PC-9 (cell line): ENCODE measurements at places on chromosomes 11 and 22. TPM values are rescaled to one million over a fixed set of nuclear protein-coding genes. Genes with fewer than 3 reads are reported as not detected.

GRCh38 chr11:58330861-58331260, 28.0 kb downstream of the OR5B17 start:
- H3K36me3 ChIP-seq: no peaks in the 10 kb centered on the region
- H3K27me3 ChIP-seq: no peaks in the 10 kb centered on the region
- H3K4me3 ChIP-seq: no peak overlapping the region

GRCh38 chr11:78857688-78858087, 283.0 kb upstream of the NARS2 start:
- H3K4me3 ChIP-seq: no peak overlapping the region
- H3K27ac ChIP-seq: no peak overlapping the region
- H3K27me3 ChIP-seq: peaks cover 28% of the 10 kb centered on the region
- no peaks in the 10 kb centered on the region for H3K4me1 ChIP-seq
- no peaks in the 10 kb centered on the region for H3K36me3 ChIP-seq
- no peak for DNase-seq

- H3K4me1 ChIP-seq: peaks cover 7% of the 10 kb centered on the region
- H3K27ac ChIP-seq: 0 out of 2 replicates have a peak overlapping the region, but pooled peaks have one; percentile 10
- H3K4me3 ChIP-seq: no peak overlapping the region
Measured at GRCh38 chr22:40487663-40488249, 117.4 kb downstream of the SGSM3 start.

DNA sequence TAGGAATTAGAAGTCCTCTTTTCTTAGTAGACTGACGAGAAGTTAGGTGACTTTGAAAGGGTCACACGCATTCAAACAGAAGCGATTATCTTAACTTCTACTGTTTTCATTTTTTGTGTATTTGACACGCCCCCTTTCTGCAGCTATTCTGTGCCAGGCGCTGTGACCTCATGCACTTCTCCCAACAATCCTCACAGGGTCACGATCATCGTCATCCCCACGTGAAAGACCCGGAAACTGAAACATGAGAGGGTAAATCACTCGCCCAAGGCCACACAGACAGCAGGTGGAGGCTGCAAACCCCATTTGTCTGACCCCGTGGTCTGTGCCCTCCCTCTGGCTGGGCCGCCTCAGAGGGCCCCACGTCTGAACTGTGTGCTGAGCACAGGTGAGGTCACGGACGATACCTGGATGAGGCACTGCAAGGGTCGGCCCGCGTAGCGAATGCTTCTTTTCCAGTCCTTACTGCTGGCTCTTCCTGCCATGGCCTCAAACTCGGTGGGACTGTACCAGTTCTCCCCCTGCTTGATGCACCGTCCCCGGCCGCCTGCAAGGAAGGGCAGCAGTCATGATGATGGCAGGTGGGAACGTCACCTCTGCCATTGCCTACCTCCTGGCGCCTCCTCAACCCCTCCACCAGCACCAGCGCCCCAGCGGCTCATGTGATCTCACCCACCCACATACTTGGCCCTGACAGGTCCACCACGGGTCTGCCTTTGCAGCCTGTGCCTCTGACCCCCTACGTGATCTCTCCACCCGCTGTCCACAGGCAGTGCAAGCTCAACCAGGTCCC, 8.4 kb downstream of the DEAF1 start:
- H3K4me3 ChIP-seq: no peak overlapping the region
- no peaks in the 10 kb centered on the region for H3K36me3 ChIP-seq
- no peaks in the 10 kb centered on the region for H3K27me3 ChIP-seq
- no peaks in the 10 kb centered on the region for H3K4me1 ChIP-seq
- no peak for DNase-seq

DNA sequence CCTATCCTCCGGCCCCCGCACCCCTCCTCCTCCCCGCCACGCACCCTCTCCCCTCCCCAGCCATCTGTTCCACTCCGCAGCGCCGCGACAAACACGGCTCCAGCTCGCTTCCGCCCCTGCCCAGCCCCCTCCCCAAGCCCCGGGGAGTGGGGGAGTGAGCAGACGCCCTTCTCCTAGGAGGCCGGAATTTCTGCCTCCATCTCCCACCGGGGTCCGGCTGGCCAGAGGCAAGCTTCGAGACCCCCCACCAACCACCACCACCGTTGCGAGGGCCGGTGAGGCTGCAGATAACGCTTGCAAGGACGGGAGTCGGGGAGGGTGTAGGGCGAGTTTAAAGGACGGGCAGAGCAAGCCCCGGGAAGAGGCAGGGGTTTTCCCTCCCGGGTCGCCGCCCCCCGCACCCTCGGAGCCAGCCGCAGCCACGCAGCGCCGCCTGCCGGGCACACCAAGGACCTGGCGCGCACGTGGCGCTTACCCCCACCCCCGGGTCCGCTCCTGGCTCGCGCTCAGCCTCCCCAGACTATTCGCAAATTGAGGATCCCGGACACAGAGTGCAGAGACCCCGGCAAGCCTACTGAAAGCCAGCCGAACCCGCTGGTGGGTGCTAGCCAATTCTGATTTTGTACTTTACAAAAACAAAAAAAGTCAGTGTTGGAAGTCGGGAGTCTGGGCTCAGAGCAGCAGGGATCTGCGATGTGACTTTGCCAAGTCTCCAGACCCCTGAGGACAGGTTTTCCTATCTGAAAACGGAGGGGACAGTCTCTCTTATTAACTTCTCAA, 22.6 kb downstream of the RTN4RL2 start:
- peak overlapping the region; percentile 15; the same call in 1 of the 2 replicates for H3K4me3 ChIP-seq
- H3K27ac ChIP-seq: no peak overlapping the region
- no peaks in the 10 kb centered on the region for H3K4me1 ChIP-seq
- H3K36me3 ChIP-seq: no peaks in the 10 kb centered on the region

DNA sequence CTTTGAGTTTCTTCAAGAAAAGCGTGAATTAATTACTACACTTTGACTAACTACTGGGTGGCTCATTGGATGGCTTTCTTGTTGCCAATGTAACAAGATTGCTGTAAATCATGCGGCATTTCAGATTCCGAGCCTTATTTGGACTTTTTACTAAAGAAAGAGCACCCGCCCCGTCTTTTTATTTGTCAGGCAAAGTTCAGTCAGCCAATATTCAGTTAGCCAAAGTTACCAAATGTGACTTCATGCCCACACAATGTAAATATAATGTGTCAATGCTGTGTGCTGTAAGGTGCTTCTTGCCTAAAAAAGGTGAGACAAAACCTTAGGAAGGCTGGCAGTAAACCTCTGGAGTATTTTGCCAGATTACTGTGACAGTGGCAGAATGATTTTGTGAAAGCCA, 14.8 kb downstream of the FLI1 start:
- no peak for DNase-seq
- H3K36me3 ChIP-seq: no peaks in the 10 kb centered on the region
- H3K27me3 ChIP-seq: peaks cover 3% of the 10 kb centered on the region; the same call in 1 of the 2 replicates
- H3K27ac ChIP-seq: no peak overlapping the region
- no peaks in the 10 kb centered on the region for H3K4me1 ChIP-seq
- no peak overlapping the region for H3K4me3 ChIP-seq

GRCh38 chr11:43367382-43368178, 8.9 kb downstream of the TTC17 start:
- H3K27me3 ChIP-seq: no peaks in the 10 kb centered on the region
- 0 out of 2 replicates have a peak, but pooled peaks cover 10% of the 10 kb centered on the region for H3K36me3 ChIP-seq

GRCh38 chr11:35163209-35163608, 24.2 kb downstream of the CD44 start:
- DNase-seq: peak; percentile 35
- peaks cover 84% of the 10 kb centered on the region for H3K36me3 ChIP-seq
- peak overlapping the region; percentile 94 for H3K27ac ChIP-seq
- H3K27me3 ChIP-seq: no peaks in the 10 kb centered on the region

GRCh38 chr11:17528181-17528691, 16.0 kb downstream of the USH1C start:
- peaks cover 85% of the 10 kb centered on the region for H3K27me3 ChIP-seq
- H3K36me3 ChIP-seq: no peaks in the 10 kb centered on the region
- no peak overlapping the region for H3K4me3 ChIP-seq
- DNase-seq: peak; percentile 51

DNA sequence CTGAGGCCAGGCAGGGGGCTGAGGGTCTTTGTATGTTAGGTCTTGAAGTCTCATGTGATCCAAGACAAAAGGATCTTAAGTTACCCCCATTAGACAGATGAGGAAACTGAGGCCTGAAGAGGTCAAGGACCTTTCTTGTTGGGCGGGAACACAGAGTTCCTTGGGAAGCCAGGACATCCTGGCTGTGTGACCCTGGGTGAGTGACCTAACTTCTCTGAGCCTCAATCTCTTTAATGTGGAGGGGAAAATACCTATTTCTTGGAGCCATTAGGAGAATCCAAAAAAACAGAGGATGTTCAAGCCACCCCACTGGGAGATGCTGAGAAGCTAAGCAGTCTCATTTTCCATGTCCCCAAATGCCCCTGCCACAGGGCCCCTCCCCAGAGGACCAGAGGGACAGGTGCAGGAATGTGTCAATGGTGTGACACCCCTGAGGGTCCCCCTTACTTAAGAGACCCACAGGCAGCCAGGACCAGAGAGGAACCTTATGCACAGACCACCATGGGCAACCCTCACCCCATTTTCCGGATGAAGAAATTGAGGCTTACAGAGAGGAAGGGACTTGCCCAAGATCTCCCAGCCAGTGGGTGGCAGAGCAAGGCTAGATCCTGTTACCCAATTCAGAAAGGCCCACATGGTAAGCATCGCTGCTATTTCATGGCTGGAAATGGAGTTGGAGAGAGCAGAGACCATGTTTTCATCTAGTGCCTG, 8.0 kb downstream of the RAC2 start:
- no peak for DNase-seq
- H3K36me3 ChIP-seq: no peaks in the 10 kb centered on the region
- H3K4me3 ChIP-seq: no peak overlapping the region
- H3K27me3 ChIP-seq: no peaks in the 10 kb centered on the region
- 0 out of 2 replicates have a peak, but pooled peaks cover under 1% of the 10 kb centered on the region for H3K4me1 ChIP-seq

DNA sequence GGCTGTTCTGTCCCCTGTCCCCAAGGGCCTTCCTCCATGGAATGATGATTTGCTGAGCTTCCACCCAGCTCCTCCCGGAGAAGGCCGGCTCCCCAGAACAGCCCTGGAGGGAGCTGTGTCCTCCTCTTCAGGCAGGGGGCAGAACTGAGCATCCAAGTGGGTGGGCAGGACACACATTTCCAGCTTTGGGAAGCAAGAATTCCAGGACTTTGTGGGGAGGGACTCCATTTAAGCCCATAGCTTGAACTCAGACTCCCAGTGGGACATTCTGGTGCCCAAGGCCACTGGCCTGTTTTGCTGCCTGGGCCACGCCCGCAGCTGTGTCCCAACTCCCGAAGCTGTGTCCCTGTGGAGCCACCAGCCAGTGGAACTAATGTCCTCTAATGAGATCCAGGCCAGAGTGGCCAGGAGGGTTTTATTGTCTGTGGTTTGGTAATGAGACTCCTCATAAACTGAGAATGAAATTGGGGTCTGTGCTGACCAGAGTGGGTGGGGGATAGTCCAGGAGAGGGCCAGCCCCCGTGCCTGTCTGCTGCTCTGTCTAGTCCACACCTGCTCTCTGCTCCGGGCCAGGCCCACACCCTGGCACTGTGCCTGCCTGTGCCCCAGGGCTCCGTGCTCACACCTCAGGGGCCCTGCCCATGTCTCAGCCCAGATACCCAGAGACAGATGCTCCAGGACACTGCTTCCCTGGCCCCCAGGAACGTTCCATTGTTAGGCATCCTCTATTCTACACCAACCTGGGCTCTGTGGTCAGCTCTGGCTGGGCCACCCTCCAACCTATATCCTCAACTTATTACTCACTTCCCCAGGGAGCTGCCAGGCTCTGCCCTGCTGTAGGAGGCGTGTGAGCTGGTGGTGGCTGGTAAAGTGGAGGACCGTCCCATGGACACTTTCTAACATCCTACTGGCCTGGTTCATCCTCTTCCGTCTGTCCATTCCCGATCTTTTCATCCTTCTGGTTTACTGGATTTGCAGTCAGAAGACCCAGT, 7.6 kb downstream of the NECTIN1 start:
- H3K36me3 ChIP-seq: no peaks in the 10 kb centered on the region
- H3K4me3 ChIP-seq: no peak overlapping the region
- no peak overlapping the region for H3K27ac ChIP-seq
- H3K27me3 ChIP-seq: no peaks in the 10 kb centered on the region
- peaks cover 16% of the 10 kb centered on the region for H3K4me1 ChIP-seq

GRCh38 chr22:49156662-49157285, 670.9 kb downstream of the BRD1 start:
- H3K36me3 ChIP-seq: no peaks in the 10 kb centered on the region
- no peaks in the 10 kb centered on the region for H3K4me1 ChIP-seq
- no peak for DNase-seq
- H3K4me3 ChIP-seq: no peak overlapping the region
- H3K27ac ChIP-seq: no peak overlapping the region

DNA sequence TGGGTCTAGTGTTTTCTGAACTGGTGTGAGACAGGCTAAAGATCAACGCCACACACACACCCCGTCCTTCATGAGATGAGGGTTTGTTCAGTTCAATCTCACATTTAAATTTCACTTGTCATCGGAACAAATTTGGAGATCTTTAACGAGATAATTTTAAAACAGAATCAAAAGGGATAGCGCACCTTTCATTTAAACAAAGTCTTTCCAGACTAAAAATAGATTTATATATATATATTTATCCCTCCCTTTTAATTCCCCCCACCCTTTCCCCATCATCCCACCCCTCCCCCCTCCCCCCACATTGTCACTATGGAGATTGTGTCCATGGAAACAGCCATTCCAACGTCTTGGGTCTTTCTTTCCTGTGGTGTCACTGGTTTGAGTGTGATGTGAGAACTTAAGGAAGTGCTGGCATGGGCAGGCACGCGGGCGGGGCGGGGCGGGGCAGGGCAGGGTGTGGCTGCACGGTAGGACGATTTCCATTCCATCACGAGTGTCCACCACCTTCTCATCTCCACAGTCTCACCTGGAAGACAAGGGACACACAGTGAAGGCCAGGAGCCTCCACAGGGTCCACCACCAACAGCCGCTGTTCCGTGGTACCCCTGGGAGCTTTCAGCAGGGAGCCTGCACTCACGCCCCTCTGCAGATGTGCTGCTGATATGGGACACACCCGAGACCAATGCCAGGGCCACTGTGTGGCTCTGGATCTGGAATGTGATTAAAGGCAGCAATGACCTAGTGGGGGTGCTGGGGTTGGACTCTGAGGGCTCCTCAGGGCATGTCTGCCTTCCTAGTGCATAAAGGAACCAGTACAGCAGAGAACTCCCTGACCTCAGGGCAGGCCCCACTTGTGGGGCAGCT, 30.5 kb upstream of the CYP2D6 start:
- H3K4me3 ChIP-seq: no peak overlapping the region
- H3K4me1 ChIP-seq: no peaks in the 10 kb centered on the region
- 0 out of 2 replicates have a peak, but pooled peaks cover 15% of the 10 kb centered on the region for H3K36me3 ChIP-seq
- no peak for DNase-seq
- H3K27me3 ChIP-seq: no peaks in the 10 kb centered on the region

DNA sequence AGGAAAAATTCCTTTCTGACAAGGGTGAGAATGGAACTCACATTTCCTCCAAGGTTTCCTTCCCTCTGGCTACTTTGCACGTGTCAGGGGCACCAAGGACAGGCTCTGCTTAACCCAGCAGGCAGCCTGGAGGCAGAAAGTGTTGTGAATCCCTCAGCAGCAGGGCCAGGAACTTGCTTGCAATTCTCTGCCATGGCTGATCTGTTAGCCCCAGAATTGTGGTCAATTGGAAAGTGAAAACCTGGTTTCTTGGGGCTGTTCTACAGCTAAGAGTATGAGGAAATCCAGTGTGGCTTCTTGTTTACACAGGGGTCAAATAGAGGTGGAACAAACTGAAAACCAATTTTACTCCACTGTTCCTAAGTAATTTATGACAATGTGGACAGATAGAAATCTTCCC, 38.3 kb upstream of the CEP295 start:
- H3K27me3 ChIP-seq: no peaks in the 10 kb centered on the region; the same call in 1 of the 2 replicates
- no peaks in the 10 kb centered on the region for H3K36me3 ChIP-seq
- DNase-seq: peak; percentile 20
- no peak overlapping the region for H3K27ac ChIP-seq
- H3K4me3 ChIP-seq: no peak overlapping the region

Gene ARAP1
- total RNA-seq: 151 and 184 TPM in 2 replicates

Gene ARL14EP
- 14.8 and 16.2 TPM in 2 replicates for total RNA-seq

Gene ATP6V1E1
- total RNA-seq: 53.5 and 58.0 TPM in 2 replicates

Gene OR51L1
- not detected in 2 replicates for total RNA-seq

Gene OR2D2
- not detected in 2 replicates for total RNA-seq

Gene NOX4
- total RNA-seq: not detected in 2 replicates

Gene TESMIN
- 23.9 and 43.3 TPM in 2 replicates for total RNA-seq

Gene EI24
- total RNA-seq: 69.7 and 88.2 TPM in 2 replicates

Gene DBX1
- not detected in 2 replicates for total RNA-seq
